Activated naive CD4-positive, alpha-beta T cell treated with Interleukin-2 at 50 U/mL for 16 hours (primary cell): ENCODE measurements at places on chromosomes 1 and 21.

- DNase-seq: no peak
Measured at GRCh38 chr1:47991673-47992072, 5.5 kb downstream of the TRABD2B start.

GRCh38 chr1:38126970-38127369 is 80.4 kb upstream of the POU3F1 start:
- DNase-seq: no peak

- no peak for DNase-seq
Measured at GRCh38 chr1:38992412-38993111, 1.5 kb downstream of the AKIRIN1 start.

DNA sequence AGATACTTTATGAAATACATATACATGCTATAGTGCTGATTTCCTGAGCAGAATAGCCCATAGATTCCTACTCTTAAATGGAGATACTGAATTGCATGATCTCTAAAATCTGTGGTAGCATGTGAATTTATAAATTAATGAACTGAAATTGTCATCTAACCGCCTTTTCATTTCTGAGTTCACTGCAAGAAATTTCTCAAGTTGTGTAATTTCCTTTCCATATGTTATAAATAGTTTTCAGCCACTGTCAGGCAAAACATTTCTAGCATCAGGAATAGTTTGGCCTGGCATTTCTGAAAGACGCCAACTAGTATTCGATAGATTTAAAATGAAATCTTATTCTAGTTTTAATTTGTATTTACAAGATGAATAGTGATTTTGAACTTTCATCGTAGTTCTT is 310.1 kb downstream of the USH2A start:
- no peak for DNase-seq

GRCh38 chr1:160093624-160094290 is 4.7 kb downstream of the IGSF8 start:
- no peak for DNase-seq
